Activated CD4-positive, alpha-beta T cell treated with anti-CD3 and anti-CD28 coated beads, Interleukin-2, amount 10 ng/mL, durations not matched to agents 24 days and 14 days (primary cell): ENCODE measurements at places on chromosomes 1 and 21. TPM values are rescaled to one million over a fixed set of nuclear protein-coding genes. Genes with fewer than 3 reads are reported as not detected.
A peak's percentile ranks its signal among the peaks of the same experiment; 100 is the strongest.

The TMPRSS15 gene
- total RNA-seq = not detected in 2 replicates

DNA sequence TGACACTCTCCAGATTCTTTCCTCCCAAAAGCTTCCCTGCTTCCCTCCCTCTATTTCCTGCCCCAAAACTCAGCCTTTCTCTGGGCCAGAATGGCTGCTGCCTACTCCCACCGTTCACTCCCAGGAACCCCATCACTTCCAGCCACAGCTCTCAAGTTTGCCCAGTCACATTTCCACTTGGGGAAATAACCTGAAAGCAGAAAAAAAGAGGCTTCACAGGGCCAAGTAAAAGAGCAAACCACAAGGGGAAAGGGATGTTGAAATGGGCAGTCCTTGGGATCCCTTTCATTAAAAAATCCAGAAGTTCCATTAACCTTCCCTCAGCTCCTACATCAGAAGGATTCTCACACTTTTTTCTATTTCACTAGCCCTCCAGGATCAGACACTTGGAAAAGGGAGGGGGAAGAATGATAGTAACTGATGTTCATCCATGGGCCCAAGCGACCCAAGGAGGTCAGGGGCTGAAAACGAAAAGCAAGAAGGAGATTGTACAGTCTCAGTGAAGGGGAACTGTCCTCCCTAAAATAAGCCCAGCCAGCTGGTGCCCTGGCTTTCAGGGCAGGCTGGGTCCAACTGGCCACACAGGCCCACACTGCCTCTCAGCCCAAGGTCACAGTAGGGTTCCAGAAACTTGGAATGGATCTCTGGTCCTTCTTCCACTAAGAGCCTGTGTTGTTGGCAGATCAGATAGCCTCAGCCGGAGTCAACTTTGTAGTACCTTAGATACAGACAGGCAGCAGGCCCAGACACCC lies 49.7 kb downstream of the DMAP1 start:
- H3K36me3 ChIP-seq = no peaks in the 10 kb centered on the region
- DNase-seq = no peak
- H3K4me3 ChIP-seq = no peak overlapping the region

The UBL4B gene
- not detected in 2 replicates for total RNA-seq

DNA sequence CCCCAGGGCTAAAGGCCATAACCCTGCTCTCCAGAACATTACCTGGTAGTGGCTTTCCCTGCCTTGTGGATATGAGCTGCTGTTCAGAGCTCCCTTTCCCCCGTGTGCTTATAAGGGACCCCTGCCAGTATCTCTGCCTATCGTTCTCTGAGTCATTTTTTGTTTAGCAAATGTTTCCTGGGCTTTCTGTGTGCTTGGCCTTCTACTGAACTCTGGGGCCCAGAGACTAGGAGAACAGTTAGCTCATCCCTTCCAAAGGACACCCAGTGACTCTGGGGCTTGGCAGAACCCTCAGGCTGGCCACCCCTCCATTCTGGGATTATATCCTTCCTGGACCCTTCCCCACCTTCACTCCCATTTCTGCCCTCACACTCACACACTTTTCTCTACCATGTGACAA lies 80.8 kb upstream of the POU3F1 start:
- no peaks in the 10 kb centered on the region for H3K4me1 ChIP-seq
- no peak overlapping the region for H3K4me3 ChIP-seq
- H3K27ac ChIP-seq = no peak overlapping the region
- DNase-seq = no peak
- H3K36me3 ChIP-seq = no peaks in the 10 kb centered on the region

DNA sequence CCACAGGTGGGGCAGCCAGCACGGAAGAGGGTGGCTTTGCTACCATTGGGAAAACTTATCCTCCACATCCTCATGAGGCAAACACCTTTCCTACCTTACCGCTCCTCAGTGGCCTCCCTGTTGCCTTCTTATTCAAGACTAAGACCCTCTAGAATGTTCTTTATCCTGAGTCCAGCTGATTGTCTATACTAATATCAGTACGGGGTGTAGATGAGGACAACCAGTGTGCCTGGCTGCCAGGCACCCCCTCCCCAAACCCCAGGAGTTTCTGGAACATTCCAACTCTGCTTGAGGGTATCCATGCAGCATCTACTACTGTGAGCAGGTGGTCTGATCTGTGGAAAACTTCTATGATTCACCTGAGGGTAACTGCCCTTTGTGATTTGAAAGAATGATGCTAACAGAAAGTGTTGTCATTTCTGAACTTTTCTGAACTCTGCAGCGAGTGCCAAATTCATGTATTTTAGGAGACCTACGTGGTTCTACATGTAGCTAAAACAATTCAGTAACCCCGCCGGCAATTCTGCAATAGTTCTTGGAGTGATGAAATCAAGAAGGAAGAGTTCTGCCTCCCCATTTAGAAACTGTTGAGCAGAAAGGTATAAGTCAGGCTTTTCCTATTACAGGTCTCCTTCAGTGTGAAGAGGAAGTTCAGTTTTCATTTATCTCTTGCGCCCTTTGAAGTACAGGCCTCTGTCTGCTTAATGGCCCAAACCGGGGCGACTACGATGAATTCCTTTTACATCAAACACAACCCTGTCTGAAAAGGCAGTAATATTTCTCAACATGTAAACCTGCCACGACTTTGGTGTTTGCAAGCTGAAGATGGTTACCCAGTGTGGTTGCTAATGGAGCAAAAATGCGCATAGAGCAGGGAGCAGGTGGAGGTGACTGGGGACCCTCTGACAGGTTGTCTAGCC lies 80.4 kb downstream of the RUNX1 start:
- DNase-seq = peak; percentile 70
- H3K27ac ChIP-seq = peak overlapping the region; percentile 96
- H3K27me3 ChIP-seq = peaks cover 12% of the 10 kb centered on the region
- H3K4me1 ChIP-seq = peaks cover 80% of the 10 kb centered on the region
- peaks cover 50% of the 10 kb centered on the region for H3K36me3 ChIP-seq

The CFH gene
- total RNA-seq = 0.16 and 0.17 TPM in 2 replicates

The MAP1LC3C gene
- total RNA-seq = not detected in 2 replicates

DNA sequence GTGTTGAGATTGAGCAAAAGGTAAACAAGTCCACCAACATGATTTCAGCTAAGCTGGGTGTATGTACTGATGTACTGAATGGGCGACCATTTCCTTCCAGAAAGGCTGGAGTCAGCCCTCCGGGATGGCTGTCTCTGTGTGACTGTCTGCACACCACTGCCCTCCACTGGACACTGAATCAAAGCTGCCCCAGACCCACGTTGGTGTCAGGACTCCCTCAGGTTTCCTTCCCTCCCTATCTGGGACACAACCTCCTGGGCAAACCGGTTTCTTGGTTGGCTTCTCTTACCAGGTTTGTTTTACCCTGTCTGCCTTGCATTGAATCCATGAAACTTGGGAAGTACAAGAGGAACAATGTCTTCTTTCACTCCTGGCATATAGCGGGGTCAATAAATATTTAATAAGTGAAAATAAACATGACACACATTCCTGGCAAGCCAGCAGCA lies 5.3 kb upstream of the SRP9 start:
- H3K4me3 ChIP-seq = no peak overlapping the region
- no peak overlapping the region for H3K27ac ChIP-seq
- no peaks in the 10 kb centered on the region for H3K36me3 ChIP-seq
- H3K27me3 ChIP-seq = no peaks in the 10 kb centered on the region
- peaks cover 2% of the 10 kb centered on the region for H3K4me1 ChIP-seq

The AVPR1B gene
- not detected in 2 replicates for total RNA-seq

GRCh38 chr1:55861676-55862340 lies 646.6 kb upstream of the USP24 start:
- no peaks in the 10 kb centered on the region for H3K4me1 ChIP-seq
- H3K27me3 ChIP-seq = no peaks in the 10 kb centered on the region
- H3K36me3 ChIP-seq = no peaks in the 10 kb centered on the region
- no peak overlapping the region for H3K4me3 ChIP-seq

- H3K27me3 ChIP-seq = no peaks in the 10 kb centered on the region
- peaks cover 12% of the 10 kb centered on the region for H3K4me1 ChIP-seq
- peaks cover 15% of the 10 kb centered on the region for H3K36me3 ChIP-seq
- no peak overlapping the region for H3K27ac ChIP-seq
Measured at GRCh38 chr1:229281339-229281926, 10.5 kb downstream of the RAB4A start.

DNA sequence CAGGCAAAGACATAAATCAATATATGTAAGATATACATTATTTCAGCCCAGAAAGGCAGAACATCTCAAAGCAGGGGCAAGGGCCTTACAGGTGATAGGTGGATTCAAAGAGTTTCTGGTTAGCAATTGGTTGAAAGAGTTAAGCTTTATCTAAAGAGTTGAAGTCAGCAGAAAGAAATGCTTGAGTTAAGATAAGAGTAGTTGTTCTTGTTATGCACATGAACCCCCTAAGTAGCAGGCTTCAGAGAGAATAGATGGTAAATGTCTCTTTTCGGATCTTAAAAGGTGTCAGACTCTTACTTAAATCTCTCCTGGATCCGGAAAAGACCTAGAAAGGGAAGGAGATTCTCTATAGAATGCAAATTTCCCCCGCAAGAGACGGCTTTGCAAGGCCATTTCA lies 8.3 kb upstream of the ZBTB40 start:
- no peak overlapping the region for H3K4me3 ChIP-seq
- H3K27ac ChIP-seq = no peak overlapping the region
- H3K27me3 ChIP-seq = peaks cover 19% of the 10 kb centered on the region
- H3K36me3 ChIP-seq = no peaks in the 10 kb centered on the region
- DNase-seq = no peak

The CFAP74 gene
- not detected in 2 replicates for total RNA-seq

- H3K4me1 ChIP-seq = peaks cover 16% of the 10 kb centered on the region
- peak within 1 kb of the TSS; percentile 77 for H3K4me3 ChIP-seq
- no peak for DNase-seq
- no peaks in the 10 kb centered on the region for H3K36me3 ChIP-seq
- H3K27ac ChIP-seq = no peak within 1 kb of the TSS
Measured at GRCh38 chr1:66752000-66752592, at the start of gene DYNLT5. Gene DYNLT5, plus strand, starts transcription at chr1:66752459. Its CDS starts 2,200 bp downstream, at chr1:66754659.

- H3K27ac ChIP-seq = no peak overlapping the region
- no peaks in the 10 kb centered on the region for H3K36me3 ChIP-seq
- peaks cover 4% of the 10 kb centered on the region for H3K4me1 ChIP-seq
- no peak overlapping the region for H3K4me3 ChIP-seq
- no peak for DNase-seq
Measured at GRCh38 chr1:198462365-198463019, 78.0 kb downstream of the ATP6V1G3 start.

- H3K36me3 ChIP-seq = peaks cover 5% of the 10 kb centered on the region
- H3K27ac ChIP-seq = no peak overlapping the region
- no peaks in the 10 kb centered on the region for H3K4me1 ChIP-seq
- DNase-seq = no peak
- no peak overlapping the region for H3K4me3 ChIP-seq
Measured at GRCh38 chr1:113021430-113022085, 51.4 kb upstream of the LRIG2 start.

GRCh38 chr1:88035578-88035977 lies 648.5 kb upstream of the PKN2 start:
- no peak overlapping the region for H3K27ac ChIP-seq
- DNase-seq = no peak
- H3K36me3 ChIP-seq = no peaks in the 10 kb centered on the region
- H3K27me3 ChIP-seq = no peaks in the 10 kb centered on the region

The RXFP4 gene
- not detected in 2 replicates for total RNA-seq

The CD84 gene
- total RNA-seq = 17.3 and 17.7 TPM in 2 replicates

GRCh38 chr1:201172999-201173610 lies 17.5 kb upstream of the IGFN1 start:
- H3K36me3 ChIP-seq = no peaks in the 10 kb centered on the region
- H3K4me1 ChIP-seq = peaks cover 14% of the 10 kb centered on the region
- H3K27me3 ChIP-seq = peaks cover 21% of the 10 kb centered on the region
- H3K27ac ChIP-seq = no peak overlapping the region
- H3K4me3 ChIP-seq = no peak overlapping the region

GRCh38 chr1:113551728-113552127 lies 161.4 kb downstream of the MAGI3 start:
- no peaks in the 10 kb centered on the region for H3K36me3 ChIP-seq
- H3K27me3 ChIP-seq = no peaks in the 10 kb centered on the region
- no peak overlapping the region for H3K4me3 ChIP-seq
- no peaks in the 10 kb centered on the region for H3K4me1 ChIP-seq

- H3K27me3 ChIP-seq = no peaks in the 10 kb centered on the region
- DNase-seq = no peak
- H3K27ac ChIP-seq = no peak overlapping the region
Measured at GRCh38 chr1:235054466-235054865, 74.2 kb downstream of the TOMM20 start.

DNA sequence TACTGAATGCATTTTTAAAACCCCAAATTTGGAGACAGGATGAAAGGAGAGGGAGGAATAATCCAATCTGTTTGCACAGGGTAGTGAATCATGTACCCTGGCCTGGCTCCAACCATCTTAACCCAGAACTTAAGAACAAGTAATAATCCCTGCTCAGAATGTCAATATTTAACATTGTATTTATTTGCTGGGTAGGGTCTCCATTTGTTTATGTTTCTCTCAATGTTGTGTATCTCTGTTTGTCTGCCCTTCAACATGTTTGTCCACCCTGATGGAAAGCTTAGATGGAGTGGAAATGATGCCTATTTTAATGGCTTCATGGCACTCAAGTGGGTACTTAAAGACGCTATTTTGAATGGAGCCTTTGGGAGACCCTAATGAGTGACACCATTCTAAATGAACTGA lies 54.4 kb upstream of the CDC42BPA start:
- H3K4me1 ChIP-seq = no peaks in the 10 kb centered on the region
- H3K27ac ChIP-seq = no peak overlapping the region
- no peak overlapping the region for H3K4me3 ChIP-seq
- H3K27me3 ChIP-seq = no peaks in the 10 kb centered on the region

DNA sequence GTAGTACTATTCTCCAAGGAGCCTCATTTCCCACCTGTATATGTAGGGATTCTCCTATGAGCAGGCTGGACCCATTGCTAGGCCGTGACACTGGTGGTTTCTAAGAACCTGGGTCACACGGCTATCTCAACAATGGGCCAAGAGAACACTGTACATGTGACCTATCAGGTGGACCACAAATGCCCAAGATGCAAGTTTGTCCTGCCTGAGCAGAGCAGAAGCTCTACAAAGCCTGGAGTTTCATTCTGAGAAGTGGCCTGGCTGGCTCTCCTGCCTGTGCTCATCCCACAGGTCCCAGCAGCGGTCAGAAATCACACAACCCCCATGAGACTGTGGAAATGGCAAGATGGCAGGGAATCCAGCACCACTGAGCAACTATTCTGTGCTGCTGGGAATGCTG lies 17.2 kb downstream of the THEMIS2 start:
- no peak for DNase-seq
- H3K27me3 ChIP-seq = no peaks in the 10 kb centered on the region
- H3K27ac ChIP-seq = peak overlapping the region; percentile 52
- peaks cover 69% of the 10 kb centered on the region for H3K4me1 ChIP-seq
- peaks cover 81% of the 10 kb centered on the region for H3K36me3 ChIP-seq

The TGFB2 gene
- not detected in 2 replicates for total RNA-seq

The HS2ST1 gene
- total RNA-seq = 15.8 and 16.0 TPM in 2 replicates

The KCNK2 gene
- total RNA-seq = not detected in 2 replicates

- peaks cover 17% of the 10 kb centered on the region for H3K27me3 ChIP-seq
- DNase-seq = no peak
- no peak overlapping the region for H3K4me3 ChIP-seq
- no peaks in the 10 kb centered on the region for H3K36me3 ChIP-seq
- H3K27ac ChIP-seq = no peak overlapping the region
Measured at GRCh38 chr1:94006604-94007003, 97.4 kb upstream of the GCLM start.

DNA sequence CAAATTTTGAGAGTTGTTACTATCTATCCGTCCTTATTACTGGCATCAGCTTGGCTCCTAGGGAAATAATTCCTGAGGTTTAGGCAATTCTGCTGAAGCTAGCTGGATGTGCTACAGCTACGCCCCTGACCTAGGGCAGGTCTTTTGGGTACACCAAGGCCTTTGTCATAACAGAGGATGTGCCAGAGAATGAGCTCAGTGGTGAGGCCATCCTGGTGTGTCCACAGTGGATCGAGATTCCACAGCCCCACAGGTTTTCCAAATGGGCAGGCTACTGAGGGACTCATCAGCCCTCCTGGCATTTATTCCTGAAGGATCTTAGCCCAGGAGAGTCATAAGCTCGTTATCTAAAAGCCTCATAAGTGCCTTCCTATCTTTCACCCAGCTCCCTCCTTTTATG lies 475.2 kb upstream of the USP24 start:
- no peaks in the 10 kb centered on the region for H3K36me3 ChIP-seq
- H3K4me3 ChIP-seq = no peak overlapping the region
- no peak overlapping the region for H3K27ac ChIP-seq
- no peaks in the 10 kb centered on the region for H3K4me1 ChIP-seq
